ENCODE measurements at places on chromosomes 3 and 15.

GRCh38 chr3:179074656-179075055 lies 3.0 kb upstream of the ZMAT3 start:
- no peak for DNase-seq

- DNase-seq = no peak
These were observed 10.8 kb downstream of the BCL2L10 start for GRCh38 chr15:52101542-52102323.

DNA sequence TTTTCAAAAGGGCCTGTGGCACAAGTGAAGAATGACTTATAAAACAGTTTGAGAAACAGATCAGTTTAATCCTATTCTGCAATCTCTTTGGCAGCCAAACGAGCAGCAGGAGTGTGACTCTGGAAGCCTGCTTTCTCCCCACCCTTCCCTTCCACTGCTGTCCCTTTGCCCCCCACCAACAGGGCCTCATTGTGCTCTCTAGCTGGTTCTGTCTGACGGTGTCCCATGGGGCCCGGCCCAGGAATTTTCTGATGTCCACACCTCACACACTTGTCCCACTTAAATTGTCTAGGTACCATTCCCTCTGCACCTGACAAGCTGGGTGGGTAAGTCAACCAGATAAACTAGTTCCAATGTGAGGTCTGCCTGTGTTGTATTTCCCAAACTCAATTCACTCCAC lies 16.4 kb downstream of the SLCO2A1 start:
- DNase-seq = no peak

DNA sequence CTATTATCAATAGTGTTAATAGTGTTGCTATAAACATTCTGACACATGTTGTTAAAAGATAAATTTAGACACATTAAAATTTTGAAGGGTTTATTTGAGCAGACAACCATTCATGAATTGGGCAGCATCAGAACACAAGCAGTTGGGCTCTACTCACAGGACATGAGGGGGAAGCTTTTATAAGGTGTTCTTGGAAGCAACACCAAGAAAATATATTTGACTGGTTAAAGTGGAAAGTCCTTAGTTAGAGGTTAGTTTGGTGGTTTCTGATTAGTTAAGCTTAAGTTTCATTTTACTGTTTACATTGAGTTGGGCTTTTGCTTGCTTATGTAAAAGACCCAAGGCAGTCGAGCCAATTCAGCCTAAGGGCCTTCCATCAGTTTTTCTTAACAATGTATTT lies 220.7 kb downstream of the CD47 start:
- DNase-seq = no peak

DNA sequence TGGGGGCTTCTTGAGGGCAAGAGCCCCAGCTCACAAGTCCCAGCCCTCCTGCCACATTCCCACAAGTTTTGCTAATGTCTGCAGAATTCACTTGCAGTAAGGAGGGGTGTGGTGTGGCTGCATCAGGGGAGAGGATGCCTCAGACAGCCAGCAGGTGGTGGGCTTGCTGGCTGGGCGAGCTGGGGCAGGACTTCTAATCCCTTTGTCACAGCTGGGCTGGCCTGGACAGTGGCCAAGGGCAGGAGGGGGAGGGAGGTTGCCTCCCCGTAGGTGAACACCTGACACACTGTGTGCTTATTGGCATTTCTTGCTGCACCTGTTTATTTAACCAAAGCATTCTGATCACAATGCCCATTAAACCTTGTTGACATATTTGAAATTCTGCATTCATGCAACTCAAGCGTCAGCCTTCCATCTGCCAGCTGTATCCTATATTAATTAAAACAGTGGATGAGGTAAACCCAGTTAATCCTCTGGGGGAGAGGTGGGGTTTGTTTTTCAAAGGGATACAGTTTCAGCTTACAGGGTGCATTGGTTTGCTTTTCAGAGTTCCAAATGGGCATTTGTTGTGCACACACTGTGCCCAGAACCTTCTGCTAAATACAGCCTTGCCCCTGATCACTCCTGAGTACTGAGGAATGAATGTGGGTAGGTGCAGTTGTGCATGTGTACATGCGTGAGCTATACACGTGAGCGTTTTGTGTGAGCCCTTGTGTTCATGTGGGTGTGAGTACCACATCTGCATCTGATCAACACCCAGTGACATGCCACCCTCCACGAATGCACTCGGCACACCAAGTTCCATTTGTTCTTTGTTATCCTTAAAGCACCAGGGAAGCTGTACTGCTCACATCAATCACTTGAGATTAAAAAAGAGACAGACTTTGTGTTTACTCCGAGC lies 268.7 kb downstream of the XXYLT1 start:
- DNase-seq = no peak
